ENCODE measurements at places on chromosomes 7 and 10. TPM values are rescaled to one million over a fixed set of nuclear protein-coding genes. Genes with fewer than 3 reads are reported as not detected.

The VWA2 gene
- total RNA-seq = not detected

The NPSR1 gene
- not detected for total RNA-seq

GRCh38 chr7:152395112-152395511 is 40.7 kb downstream of the KMT2C start:
- no peak for DNase-seq

DNA sequence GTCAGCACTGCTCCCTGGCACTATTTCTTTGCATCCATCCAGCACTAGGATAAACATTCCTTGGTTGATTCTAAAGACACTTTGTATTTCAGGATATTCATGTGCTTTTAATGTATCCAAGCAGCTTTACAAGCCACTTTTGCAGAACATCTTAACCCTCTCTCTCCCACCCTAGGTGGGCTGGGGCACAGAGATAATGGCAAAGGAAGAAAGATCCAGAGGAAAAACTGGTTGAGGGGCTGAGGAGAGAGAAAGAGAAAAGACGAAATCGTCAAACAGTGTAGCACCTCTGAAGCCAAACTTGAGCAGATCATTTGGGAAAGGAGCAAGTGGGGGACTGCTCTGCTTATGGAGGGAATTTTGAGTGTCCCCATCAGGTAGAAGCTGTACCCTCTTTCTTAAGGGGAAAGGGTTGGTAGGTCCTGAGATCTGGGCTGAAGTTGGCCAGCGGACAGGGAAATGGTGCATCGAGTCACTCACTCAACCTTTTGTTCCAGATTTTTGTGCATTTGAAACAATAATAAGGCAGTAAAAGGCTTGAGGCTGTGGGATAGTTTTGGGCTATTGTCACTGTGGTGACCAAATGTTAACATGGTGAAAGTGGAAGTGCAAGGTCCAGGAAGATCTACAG is 4.2 kb upstream of the HOXA13 start:
- DNase-seq = no peak

GRCh38 chr7:20482071-20482470 is 133.4 kb upstream of the ABCB5 start:
- DNase-seq = no peak

GRCh38 chr10:1171586-1171985 is 115.4 kb downstream of the WDR37 start:
- no peak for DNase-seq

- no peak for DNase-seq
Measured at GRCh38 chr10:75404815-75405597, 3.4 kb upstream of the ZNF503 start.
